Activated CD4-positive, alpha-beta T cell treated with anti-CD3 and anti-CD28 coated beads, Interleukin-2, amount 10 ng/mL, durations not matched to agents 7 days and 5 days (primary cell): ENCODE measurements at places on chromosomes 1 and 21. TPM values are rescaled to one million over a fixed set of nuclear protein-coding genes. Genes with fewer than 3 reads are reported as not detected.

The S100A12 gene
- total RNA-seq: not detected

The GPR3 gene
- total RNA-seq: 0.21 TPM

The RAB42 gene
- not detected for total RNA-seq

The CCDC30 gene
- total RNA-seq: 1.4 TPM

The CAPN9 gene
- not detected for total RNA-seq

The CTSS gene
- total RNA-seq: 111 TPM

DNA sequence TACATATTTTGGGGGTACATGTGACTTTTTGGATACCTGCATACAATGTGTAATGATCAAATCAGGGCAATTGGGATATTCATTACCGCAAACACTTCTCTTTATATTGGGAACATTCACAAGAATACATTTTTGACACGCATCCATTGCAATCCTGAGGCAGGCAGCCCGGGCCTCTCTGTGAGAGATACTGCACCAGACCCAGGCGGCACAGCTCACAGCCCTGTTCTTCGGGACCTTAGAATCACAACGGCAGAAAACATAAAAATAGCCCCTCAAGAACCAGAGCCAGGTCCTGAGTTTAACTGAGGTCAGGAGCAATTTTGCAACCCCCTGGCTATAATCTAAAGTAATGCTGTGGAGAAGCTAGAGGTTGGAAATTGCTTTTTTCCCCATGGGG, 90.8 kb upstream of the PGBD5 start:
- no peak for DNase-seq
- H3K27ac ChIP-seq: no peak overlapping the region
- H3K27me3 ChIP-seq: peaks cover 11% of the 10 kb centered on the region
- H3K4me3 ChIP-seq: no peak overlapping the region
- no peaks in the 10 kb centered on the region for H3K4me1 ChIP-seq

DNA sequence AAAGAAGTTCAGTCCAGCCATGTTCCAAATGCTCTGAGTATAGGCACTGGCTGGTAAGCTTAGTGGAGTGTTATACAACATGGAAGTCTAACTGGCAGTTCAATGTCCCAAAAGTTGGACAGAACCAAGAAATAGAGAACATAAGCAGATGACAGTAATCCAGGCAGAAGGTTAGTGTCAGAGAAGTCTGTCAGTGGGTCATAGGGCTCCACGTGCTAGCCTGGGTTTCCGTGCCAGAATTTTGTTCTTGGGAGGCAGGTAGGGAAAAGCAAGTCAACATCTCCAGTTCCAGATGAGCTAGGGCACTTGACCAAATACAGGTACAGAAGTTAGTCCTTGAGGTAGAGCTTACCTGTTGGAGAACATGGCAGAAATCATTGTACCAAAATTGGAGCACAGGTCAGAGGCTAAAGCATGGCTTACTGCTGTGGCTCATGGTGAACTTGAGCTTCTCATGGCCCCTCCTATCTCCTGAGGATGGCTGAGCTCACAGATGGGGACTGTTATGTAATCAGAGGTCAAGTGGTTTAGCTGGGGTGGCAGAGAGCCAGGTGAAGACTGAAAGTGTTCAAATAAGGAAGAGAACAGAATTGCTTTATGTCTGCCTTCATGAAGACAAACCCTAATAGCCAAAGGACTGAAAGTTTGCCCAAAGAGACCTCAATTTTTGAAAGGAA, 170.8 kb downstream of the NFIA start:
- H3K27me3 ChIP-seq: no peaks in the 10 kb centered on the region
- H3K27ac ChIP-seq: no peak overlapping the region
- DNase-seq: no peak
- no peak overlapping the region for H3K4me3 ChIP-seq
- peaks cover 11% of the 10 kb centered on the region for H3K4me1 ChIP-seq
- no peaks in the 10 kb centered on the region for H3K36me3 ChIP-seq

DNA sequence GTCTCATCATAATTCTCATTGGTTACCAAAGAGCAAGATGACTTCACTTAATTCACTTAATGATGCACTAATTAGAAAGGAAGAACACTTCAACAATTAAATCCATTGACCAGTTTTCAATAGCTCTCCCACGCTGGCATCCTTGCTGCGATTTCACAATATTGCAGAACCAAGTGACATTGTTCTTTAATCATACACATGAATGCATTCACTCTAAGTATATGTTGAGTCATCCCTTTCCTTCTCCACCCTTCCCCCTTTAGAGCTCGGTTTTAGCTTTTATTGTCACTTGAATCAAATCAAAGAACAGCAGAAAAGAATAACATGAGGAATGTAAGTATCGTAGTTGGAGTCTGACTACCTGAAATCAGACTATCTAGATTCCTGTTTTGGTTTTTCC, 233.6 kb upstream of the FMN2 start:
- no peak overlapping the region for H3K27ac ChIP-seq
- no peaks in the 10 kb centered on the region for H3K4me1 ChIP-seq
- DNase-seq: no peak
- no peaks in the 10 kb centered on the region for H3K27me3 ChIP-seq

DNA sequence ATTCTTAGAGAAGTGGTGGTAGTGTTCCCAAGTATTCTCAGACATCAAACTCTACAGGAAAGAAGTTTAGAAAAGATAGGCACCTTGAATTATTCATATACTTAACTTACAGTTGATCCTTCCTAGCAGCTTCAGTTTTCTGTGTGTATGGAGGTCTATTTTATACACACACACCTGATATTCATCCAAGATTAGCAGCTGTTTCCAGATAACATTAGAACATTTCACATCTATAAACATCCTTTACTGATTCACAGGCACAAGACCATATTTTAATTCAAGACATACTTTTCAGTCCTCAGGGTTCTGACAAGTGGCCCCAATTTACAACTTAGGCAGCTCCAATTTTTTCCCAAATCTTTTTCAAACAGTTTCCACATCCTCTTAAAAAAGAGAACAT, 287.8 kb upstream of the USP25 start:
- no peak overlapping the region for H3K27ac ChIP-seq
- H3K27me3 ChIP-seq: no peaks in the 10 kb centered on the region
- peaks cover 2% of the 10 kb centered on the region for H3K4me1 ChIP-seq
- H3K4me3 ChIP-seq: no peak overlapping the region

DNA sequence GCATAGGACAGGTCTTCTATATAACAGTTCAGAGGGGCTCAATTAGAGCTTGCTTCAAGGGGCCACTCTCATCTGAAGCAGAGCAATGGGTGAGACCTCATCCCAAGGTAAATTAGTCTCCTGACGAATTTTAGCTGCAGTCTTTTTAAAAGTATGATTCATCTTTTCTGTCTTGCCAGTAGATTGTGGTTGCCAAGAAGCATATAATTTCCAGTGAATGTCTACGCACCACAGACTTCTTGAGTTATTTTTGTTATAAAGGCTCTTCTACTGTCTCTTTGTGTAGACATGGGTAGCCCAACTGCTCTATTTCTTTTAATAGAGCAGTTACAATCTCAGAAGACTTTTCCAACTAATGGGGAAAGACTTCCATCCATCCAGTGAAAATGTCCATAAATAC, 108.9 kb upstream of the FMN2 start:
- H3K4me1 ChIP-seq: no peaks in the 10 kb centered on the region
- DNase-seq: no peak
- no peak overlapping the region for H3K27ac ChIP-seq
